ENCODE measurements at places on chromosomes 13 and 19.
A peak's percentile ranks its signal among the peaks of the same experiment; 100 is the strongest.

GRCh38 chr19:45125975-45126493, 33.1 kb downstream of the PPP1R37 start:
- DNase-seq: peak; percentile 79

DNA sequence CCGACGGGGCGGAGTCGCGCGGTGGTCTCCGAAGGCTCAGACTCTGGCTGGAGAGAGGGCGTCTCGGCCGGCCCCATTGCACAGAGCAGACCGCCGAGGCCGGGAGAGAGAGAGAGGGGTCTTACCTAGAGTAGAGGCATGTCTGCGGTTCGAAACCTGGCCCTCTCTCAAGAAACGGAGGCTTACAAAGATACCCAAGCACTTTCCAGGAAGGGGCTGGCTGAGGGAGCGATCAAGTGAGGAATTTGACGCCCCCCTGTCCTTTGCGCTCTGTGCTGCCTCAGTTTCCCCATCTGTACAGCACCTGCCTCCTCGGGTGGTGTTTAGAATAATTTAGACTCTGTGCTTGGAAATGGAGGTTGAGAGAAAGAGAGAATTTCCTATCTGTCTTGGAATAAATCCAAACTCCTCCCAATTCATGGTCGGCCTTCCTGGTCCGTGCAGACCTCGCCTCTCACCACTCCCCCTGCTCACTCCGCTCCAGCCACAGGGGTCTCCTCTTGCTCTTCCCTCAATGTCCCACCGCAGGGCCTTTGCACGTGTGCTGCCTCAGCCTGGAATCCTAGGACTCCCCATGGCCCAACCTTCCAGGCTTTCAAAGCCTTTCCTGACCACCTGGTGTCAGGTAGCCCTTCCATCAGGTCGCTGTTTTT, 658 bp upstream of the ISOC2 start:
- DNase-seq: peak; percentile 44

- peak; percentile 88 for DNase-seq
These were observed 8.4 kb upstream of the BCAM start for GRCh38 chr19:44800461-44800860.

- no peak for DNase-seq
These were observed 731.5 kb downstream of the SLITRK1 start for GRCh38 chr13:83150616-83151307.

- no peak for DNase-seq
These were observed 202.9 kb downstream of the SUCLA2 start for GRCh38 chr13:47798194-47798593.

- no peak for DNase-seq
These were observed 2.3 kb downstream of the ERF start for GRCh38 chr19:42252365-42253244.

- no peak for DNase-seq
These were observed 127.2 kb downstream of the ZNF486 start for GRCh38 chr19:20294181-20294580.

GRCh38 chr19:34601071-34601470, 75.9 kb downstream of the SCGB2B2 start:
- no peak for DNase-seq

- DNase-seq: no peak
These were observed at the start of gene PGLYRP2 for GRCh38 chr19:15479391-15480345. Gene PGLYRP2, minus strand, starts transcription at chr19:15479501. Its CDS starts 130 bp downstream, at chr19:15479371.

DNA sequence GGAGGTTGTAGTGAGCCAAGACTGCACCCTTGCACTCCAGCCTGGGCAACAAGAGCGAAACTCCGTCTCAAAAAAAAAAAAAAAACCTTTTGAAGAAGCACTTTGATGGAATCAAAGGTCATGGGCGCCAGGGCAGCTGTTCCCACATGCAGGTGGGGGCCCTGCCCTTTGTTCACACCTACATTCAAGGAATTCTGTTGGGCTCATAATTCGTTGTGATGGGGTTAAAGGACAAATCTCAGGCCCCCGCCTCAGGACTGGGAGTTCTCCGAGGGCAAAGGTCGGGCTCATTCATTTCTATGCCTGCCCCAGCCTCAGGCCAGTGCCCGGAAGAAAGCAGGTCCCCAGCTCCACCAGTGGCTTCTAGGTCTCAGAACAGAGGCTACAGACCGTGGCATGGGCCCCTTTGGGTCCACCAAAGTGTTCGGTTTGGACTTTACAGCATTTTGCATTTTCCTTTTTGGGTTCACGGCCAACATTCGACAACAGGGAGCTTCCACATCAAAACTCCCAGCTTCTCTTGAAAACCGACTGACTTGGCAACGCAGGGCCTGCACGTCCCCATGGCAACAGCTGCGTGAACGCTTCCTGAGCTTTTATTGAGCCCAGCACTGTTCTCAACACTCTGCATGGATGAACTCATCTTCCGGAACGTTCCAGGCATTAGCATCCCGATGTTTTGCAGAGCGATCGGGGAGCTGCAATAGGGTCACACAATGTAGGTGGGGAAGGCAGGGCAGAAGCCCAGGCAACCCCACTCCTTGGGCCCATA, 10.1 kb upstream of the GTF2F1 start:
- DNase-seq: no peak

DNA sequence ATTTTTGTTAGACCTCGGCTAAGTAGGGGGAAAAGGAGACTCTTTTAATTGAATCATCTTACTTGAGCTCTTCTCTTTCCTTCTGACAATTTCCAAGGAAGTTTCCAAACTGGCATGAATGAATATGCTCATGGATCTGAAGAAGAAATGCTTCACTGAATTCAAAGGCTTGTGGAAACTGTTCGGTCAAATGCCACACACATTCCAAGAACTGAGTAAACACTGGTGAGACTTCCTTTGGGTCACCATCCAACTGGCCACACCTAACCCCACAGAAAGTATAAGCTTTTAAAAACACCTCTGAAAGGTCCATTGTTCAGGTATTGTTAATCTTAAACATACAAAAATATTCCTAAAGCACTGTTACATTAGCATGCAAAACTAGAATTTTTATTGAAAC, 33.6 kb downstream of the MTMR6 start:
- no peak for DNase-seq
